ENCODE measurements at places on chromosomes 4 and X. TPM values are rescaled to one million over a fixed set of nuclear protein-coding genes. Genes with fewer than 3 reads are reported as not detected.

DNA sequence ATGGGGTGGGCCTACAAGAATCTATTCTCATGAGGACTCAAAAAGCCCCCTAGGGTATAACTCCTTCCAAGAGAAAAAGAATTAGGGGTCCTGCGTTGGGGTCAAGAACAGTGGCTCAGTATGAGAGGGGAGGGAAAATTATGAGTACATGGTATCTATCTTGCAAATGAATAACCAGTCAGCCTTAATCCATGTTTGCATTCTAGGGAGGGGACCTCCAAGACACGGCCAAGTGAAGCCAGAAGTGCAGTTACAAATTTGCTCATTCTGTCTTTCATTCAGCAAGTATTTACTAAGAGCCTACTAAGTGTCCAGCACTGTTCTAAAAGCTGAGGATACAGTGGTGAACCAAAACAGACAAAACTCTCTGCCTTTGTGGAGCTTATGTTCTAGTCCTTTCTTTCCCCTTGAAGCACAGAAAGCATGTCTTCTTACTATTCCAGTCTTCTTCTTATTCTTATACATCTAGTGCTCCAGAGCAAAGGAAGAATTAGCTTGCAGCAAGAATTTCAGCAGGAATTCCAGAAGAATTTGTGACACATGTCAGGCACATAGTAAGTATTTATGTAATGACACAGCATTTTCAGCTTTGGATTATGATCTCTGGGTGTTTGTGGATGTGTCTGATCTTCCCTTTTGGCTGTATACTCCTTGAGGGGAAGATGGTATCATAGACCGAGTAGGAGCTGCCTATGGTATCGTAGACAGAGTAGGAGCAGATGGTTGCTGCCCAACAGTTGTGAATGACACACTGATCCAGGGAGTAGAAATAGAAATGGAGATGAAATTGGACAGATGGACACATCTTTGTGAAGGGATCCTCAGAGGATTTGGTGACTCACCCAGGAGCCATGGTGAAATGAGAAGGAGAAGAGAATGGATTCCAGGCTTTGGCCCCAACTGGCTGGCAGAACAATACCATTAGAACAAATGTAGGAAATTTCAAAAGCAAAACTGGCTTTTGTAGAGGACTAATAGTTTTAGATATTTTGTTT lies 75.9 kb downstream of the COQ2 start:
- peaks cover 7% of the 10 kb centered on the region for H3K36me3 ChIP-seq
- H3K27me3 ChIP-seq: no peaks in the 10 kb centered on the region
- no peak for DNase-seq

Gene GLRA2
- total RNA-seq: not detected

DNA sequence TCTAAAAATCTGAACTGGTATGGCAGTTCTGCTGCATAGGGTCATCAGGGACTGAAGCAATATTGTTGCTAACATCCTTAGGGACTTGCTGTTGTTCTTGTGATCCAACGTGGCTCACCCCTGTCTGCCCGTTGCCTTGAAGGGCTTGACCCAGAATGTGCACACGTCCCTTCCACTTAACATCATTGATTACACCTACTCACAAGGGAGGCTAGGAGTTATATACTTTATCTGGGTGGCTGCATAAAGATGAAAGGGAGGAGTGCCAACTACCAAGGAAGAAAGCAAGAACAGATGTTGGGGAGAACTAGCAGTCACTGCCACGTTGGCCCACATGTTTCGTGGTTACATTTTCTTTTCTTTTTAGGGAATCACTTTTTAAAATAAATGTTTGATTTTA lies 34.0 kb downstream of the SLC9A6 start:
- no peak for DNase-seq
- no peak overlapping the region for H3K27ac ChIP-seq
- H3K4me3 ChIP-seq: no peak overlapping the region
- H3K27me3 ChIP-seq: no peaks in the 10 kb centered on the region

GRCh38 chr4:188781655-188782054 lies 642.4 kb downstream of the TRIML1 start:
- no peak overlapping the region for H3K27ac ChIP-seq
- H3K4me1 ChIP-seq: no peaks in the 10 kb centered on the region
- H3K27me3 ChIP-seq: no peaks in the 10 kb centered on the region
- no peak overlapping the region for H3K4me3 ChIP-seq
- no peak for DNase-seq
- H3K36me3 ChIP-seq: no peaks in the 10 kb centered on the region

GRCh38 chr4:138062929-138063328 lies 179.2 kb downstream of the SLC7A11 start:
- H3K27me3 ChIP-seq: no peaks in the 10 kb centered on the region
- H3K36me3 ChIP-seq: no peaks in the 10 kb centered on the region
- H3K4me3 ChIP-seq: no peak overlapping the region
- no peak overlapping the region for H3K27ac ChIP-seq
- no peaks in the 10 kb centered on the region for H3K4me1 ChIP-seq
- DNase-seq: no peak

DNA sequence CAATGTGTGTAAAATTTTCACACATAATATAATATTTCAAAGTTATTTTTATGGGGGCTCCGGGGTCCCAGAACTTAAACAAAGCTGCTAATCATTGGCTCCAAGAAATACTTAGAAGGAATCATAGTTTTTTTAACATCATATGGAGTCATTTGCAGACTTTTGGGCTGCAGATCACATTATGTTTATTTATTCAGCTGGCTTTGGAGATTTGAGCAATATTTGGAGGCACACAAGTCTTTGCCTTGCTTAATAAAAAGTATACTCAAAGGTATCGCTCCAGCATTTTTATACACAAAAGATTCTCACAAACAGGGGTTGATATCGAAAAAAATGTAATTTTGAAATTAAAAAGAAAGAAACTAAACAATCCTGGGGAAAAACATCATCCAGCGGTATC lies 382.5 kb upstream of the TENM3 start:
- H3K27me3 ChIP-seq: no peaks in the 10 kb centered on the region
- H3K4me1 ChIP-seq: no peaks in the 10 kb centered on the region
- H3K27ac ChIP-seq: no peak overlapping the region
- H3K36me3 ChIP-seq: no peaks in the 10 kb centered on the region
- no peak overlapping the region for H3K4me3 ChIP-seq
